ENCODE measurements at places on chromosomes 2 and 18. TPM values are rescaled to one million over a fixed set of nuclear protein-coding genes. Genes with fewer than 3 reads are reported as not detected.

Gene SMAD7
- total RNA-seq: 20.9 TPM

Gene DRC1
- not detected for total RNA-seq

Gene TMSB10
- 2,067 TPM for total RNA-seq

Gene MAPK4
- total RNA-seq: 1.8 TPM

Gene ITPRIPL1
- total RNA-seq: 6.1 TPM

Gene CCDC138
- 11.3 TPM for total RNA-seq

Measured in skin of body (tissue), 3 donors.